Activated CD4-positive, alpha-beta T cell treated with anti-CD3 and anti-CD28 coated beads, Interleukin-2, amount 10 ng/mL, durations not matched to agents 24 days and 14 days (primary cell): ENCODE measurements at places on chromosomes 11 and 22. TPM values are rescaled to one million over a fixed set of nuclear protein-coding genes. Genes with fewer than 3 reads are reported as not detected.

The OR5A1 gene
- not detected in 2 replicates for total RNA-seq

DNA sequence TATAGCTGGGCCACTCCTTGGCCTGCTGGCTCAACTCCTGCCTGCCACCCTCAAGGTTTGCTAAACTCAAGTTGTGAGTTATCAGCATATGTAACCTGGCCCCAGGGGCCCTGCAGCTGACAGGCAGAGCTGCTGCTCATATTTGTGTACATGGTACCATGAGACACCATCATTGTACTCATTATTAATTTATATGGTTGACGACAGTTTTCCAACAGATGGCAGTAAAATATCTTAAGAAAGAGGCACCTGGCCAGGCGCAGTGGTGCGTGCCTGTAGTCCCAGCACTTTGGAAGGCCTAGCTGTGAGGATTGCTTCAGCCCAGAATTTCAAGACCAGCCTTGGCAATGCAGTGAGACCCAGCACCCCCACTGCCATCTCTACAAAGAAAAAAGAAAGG is 11.4 kb upstream of the DENND5A start:
- H3K4me3 ChIP-seq = no peak overlapping the region
- H3K4me1 ChIP-seq = peaks cover 20% of the 10 kb centered on the region
- DNase-seq = no peak
- peaks cover 9% of the 10 kb centered on the region for H3K27me3 ChIP-seq
- H3K36me3 ChIP-seq = peaks cover 5% of the 10 kb centered on the region

GRCh38 chr11:121513807-121514206 is 61.0 kb upstream of the SORL1-AS1 start:
- no peak overlapping the region for H3K27ac ChIP-seq
- no peaks in the 10 kb centered on the region for H3K27me3 ChIP-seq
- H3K4me1 ChIP-seq = peaks cover 42% of the 10 kb centered on the region
- H3K36me3 ChIP-seq = peaks cover 73% of the 10 kb centered on the region
- no peak overlapping the region for H3K4me3 ChIP-seq

The BDNF gene
- total RNA-seq = not detected in 2 replicates

The DSCAML1 gene
- total RNA-seq = 0.02 TPM in 1 of 2 replicates, not detected in the other

GRCh38 chr22:47119181-47119580 is 356.7 kb downstream of the TBC1D22A start:
- H3K4me1 ChIP-seq = no peaks in the 10 kb centered on the region
- DNase-seq = no peak
- no peak overlapping the region for H3K27ac ChIP-seq
- no peak overlapping the region for H3K4me3 ChIP-seq
- peaks cover 2% of the 10 kb centered on the region for H3K36me3 ChIP-seq

The DDI1 gene
- not detected in 2 replicates for total RNA-seq

DNA sequence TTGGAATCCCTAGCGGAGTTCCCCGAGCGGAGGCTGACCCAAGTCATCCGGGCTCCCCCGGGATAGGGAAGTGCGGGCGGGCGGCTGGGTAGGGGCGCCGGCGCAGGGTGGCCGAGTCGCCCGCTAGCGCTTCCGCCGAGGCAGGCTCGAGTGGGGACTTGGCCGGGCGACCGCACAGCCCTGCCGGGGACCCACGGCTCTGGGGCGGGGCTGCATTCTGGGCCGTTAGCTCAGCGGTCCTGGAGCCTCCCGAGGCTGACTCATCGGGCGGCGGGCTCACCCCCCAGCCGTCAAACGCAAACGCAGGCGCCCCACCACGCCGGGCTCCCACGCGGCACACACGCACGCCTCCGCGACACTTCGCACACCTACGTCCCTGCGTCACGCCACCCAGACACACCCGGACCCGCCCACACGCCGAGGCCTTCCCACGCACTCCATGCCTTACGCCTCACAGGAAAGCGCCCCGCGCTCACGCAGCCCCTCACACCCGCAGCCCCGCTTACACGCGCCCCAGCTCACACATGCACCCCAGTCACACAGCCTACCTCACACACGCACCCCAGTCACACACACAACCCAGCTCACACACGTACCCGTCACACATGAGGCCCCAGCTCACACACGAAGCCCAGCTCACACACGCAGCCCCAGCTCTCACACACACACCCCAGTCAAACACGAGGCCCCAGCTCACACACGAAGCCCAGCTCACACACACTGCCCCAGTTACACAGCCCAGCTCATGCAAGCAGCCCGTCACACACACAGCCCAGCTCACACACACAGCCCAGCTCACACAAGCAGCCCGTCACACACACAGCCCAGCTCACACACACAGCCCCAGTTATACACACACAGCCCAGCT is 1.2 kb downstream of the PHLDB1 start:
- DNase-seq = peak; percentile 89
- peak overlapping the region; percentile 76 for H3K4me3 ChIP-seq
- H3K27ac ChIP-seq = peak overlapping the region; percentile 52
- H3K4me1 ChIP-seq = peaks cover 25% of the 10 kb centered on the region
- peaks cover 36% of the 10 kb centered on the region for H3K27me3 ChIP-seq

DNA sequence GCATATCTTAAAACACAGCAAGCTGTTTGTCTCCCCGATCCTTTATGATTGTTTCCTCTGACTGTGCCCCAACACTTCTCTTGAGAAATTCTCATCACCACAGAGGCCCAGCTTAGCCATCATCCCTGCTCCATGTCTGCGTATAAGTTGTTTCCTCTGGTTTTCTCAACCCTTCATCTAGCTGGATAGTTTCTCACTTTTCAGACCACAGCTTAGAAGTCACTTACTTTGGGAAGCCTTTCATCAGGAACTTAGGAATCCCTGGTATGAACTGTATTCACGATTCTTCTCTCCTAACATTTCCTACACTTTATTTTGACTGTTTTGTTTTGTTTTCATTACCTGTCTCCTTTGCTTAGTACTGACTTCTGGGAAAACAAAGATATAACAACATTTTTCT is 295.2 kb downstream of the GUCY1A2 start:
- H3K4me3 ChIP-seq = no peak overlapping the region
- DNase-seq = no peak
- H3K4me1 ChIP-seq = no peaks in the 10 kb centered on the region
- H3K36me3 ChIP-seq = no peaks in the 10 kb centered on the region
- no peaks in the 10 kb centered on the region for H3K27me3 ChIP-seq
- H3K27ac ChIP-seq = no peak overlapping the region

- no peaks in the 10 kb centered on the region for H3K27me3 ChIP-seq
- peaks cover 69% of the 10 kb centered on the region for H3K36me3 ChIP-seq
- peak; percentile 75 for DNase-seq
- peak overlapping the region; percentile 91 for H3K27ac ChIP-seq
- H3K4me1 ChIP-seq = peaks cover 51% of the 10 kb centered on the region
These were observed 720 bp downstream of the PACS1 start for GRCh38 chr11:66070604-66071380.

DNA sequence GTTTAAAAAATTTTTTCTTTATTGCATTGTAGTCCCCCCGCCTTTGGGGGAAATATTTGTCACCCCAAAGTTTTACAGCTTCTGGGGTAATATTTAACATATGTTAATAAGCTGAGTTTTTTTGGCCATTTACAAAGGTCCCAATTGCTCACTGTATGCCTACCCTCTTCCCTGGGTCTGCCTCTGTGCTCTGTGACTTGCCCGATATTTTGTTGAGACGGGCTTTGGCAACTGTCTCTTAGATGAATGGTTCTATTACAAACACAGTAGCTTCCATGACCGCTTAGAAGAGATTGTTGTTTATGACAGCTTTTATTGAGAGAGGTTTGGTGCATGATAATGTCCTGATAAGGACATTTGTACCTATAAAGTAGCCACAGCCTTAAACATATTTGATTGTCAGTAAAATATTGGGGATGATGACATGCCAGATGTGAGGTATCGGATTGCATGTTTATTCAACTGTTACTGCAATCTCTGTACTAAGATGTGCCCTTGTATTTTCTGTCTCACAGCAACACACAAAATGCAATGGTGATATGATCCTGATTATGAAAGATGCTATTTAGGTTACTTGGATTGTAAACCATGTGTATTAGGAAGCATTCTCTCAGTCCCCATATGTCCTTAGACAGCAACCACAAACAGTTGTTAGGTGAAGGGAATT is 103.1 kb downstream of the TEAD1 start:
- H3K27ac ChIP-seq = no peak overlapping the region
- H3K4me1 ChIP-seq = no peaks in the 10 kb centered on the region
- peaks cover 20% of the 10 kb centered on the region for H3K27me3 ChIP-seq
- no peaks in the 10 kb centered on the region for H3K36me3 ChIP-seq

The APOBEC3F gene
- total RNA-seq = 16.9 and 19.8 TPM in 2 replicates

DNA sequence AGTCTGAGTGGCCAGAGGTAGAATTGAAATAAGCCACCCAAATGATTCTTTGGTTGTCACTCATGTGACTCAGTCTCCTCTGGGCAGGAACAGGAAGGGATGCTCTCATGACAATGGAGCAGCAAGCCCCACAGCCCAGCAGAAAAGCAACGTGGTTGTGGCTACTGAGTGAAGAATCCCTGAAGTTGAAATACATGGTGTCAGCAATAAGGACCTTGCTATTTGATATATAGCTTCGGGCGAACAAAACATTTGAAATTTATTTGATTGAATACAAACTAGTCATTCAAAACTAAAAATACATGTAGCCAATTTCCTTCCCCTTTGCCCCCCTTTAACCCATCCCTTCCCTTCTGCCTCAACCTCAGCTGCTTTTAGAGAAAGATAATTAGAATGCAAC is 14.5 kb upstream of the DTX4 start:
- peaks cover 13% of the 10 kb centered on the region for H3K27me3 ChIP-seq
- H3K36me3 ChIP-seq = peaks cover 22% of the 10 kb centered on the region
- H3K4me3 ChIP-seq = no peak overlapping the region
- H3K27ac ChIP-seq = no peak overlapping the region

GRCh38 chr11:129846508-129847335 is 31.1 kb downstream of the TMEM45B start:
- H3K27ac ChIP-seq = peak overlapping the region; percentile 5
- H3K36me3 ChIP-seq = no peaks in the 10 kb centered on the region
- no peak overlapping the region for H3K4me3 ChIP-seq
- peaks cover 7% of the 10 kb centered on the region for H3K27me3 ChIP-seq

GRCh38 chr11:19237813-19238212 is 2.9 kb downstream of the E2F8 start:
- H3K27me3 ChIP-seq = peaks cover 3% of the 10 kb centered on the region
- peaks cover 48% of the 10 kb centered on the region for H3K36me3 ChIP-seq
- DNase-seq = no peak
- peaks cover 29% of the 10 kb centered on the region for H3K4me1 ChIP-seq
- no peak overlapping the region for H3K4me3 ChIP-seq

DNA sequence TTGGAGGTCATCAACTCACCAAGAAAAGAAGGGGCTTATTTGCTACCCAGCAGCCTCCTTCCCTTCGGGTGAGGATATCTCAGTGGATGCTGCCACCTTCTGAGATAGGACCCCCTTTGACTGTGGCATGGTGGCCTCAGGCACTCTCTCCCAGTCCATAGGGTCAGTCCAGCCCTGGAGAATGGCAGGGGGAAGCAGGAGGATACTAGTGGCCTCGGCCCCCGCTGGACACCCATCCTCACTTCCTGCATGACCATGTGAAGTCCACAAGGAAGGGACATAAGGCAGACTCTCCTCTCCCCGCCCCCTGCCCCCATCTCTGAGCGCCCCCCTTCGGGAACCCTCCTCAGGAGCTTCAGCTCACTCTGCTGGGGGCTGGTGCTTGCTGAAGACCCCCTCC is 24.4 kb downstream of the TPBGL start:
- no peak for DNase-seq
- H3K4me3 ChIP-seq = no peak overlapping the region
- no peak overlapping the region for H3K27ac ChIP-seq
- no peaks in the 10 kb centered on the region for H3K27me3 ChIP-seq
- peaks cover 18% of the 10 kb centered on the region for H3K4me1 ChIP-seq

- peaks cover 1% of the 10 kb centered on the region for H3K4me1 ChIP-seq
- no peak overlapping the region for H3K4me3 ChIP-seq
- H3K27me3 ChIP-seq = no peaks in the 10 kb centered on the region
- no peak for DNase-seq
- H3K27ac ChIP-seq = no peak overlapping the region
These were observed 1.4 kb upstream of the VSIG10L2 start for GRCh38 chr11:125944350-125945010.

GRCh38 chr11:77080643-77081210 is 14.0 kb downstream of the CAPN5 start:
- no peak overlapping the region for H3K4me3 ChIP-seq
- no peak overlapping the region for H3K27ac ChIP-seq
- peaks cover 12% of the 10 kb centered on the region for H3K27me3 ChIP-seq
- H3K4me1 ChIP-seq = peaks cover 11% of the 10 kb centered on the region
- DNase-seq = no peak
- no peaks in the 10 kb centered on the region for H3K36me3 ChIP-seq

GRCh38 chr11:6387811-6388599 is 2.3 kb upstream of the SMPD1 start:
- no peaks in the 10 kb centered on the region for H3K27me3 ChIP-seq
- peaks cover 34% of the 10 kb centered on the region for H3K4me1 ChIP-seq
- DNase-seq = no peak
- no peak overlapping the region for H3K27ac ChIP-seq
- H3K36me3 ChIP-seq = peaks cover 10% of the 10 kb centered on the region

The SFI1 gene
- 321 and 352 TPM in 2 replicates for total RNA-seq

GRCh38 chr22:35406443-35406842 is 6.5 kb downstream of the MCM5 start:
- no peaks in the 10 kb centered on the region for H3K27me3 ChIP-seq

The SCN2B gene
- 0.02 and 0.05 TPM in 2 replicates for total RNA-seq

GRCh38 chr11:76700177-76701100 is 29.9 kb upstream of the LRRC32 start:
- no peaks in the 10 kb centered on the region for H3K36me3 ChIP-seq
- H3K4me1 ChIP-seq = peaks cover 5% of the 10 kb centered on the region
- H3K27ac ChIP-seq = peak overlapping the region; percentile 2

GRCh38 chr11:69637941-69638871 is 2.8 kb upstream of the CCND1 start:
- no peak for DNase-seq
- peaks cover 63% of the 10 kb centered on the region for H3K27me3 ChIP-seq
- peaks cover 7% of the 10 kb centered on the region for H3K4me1 ChIP-seq
- no peak overlapping the region for H3K27ac ChIP-seq
- peaks cover 4% of the 10 kb centered on the region for H3K36me3 ChIP-seq

The CDKN1C gene
- 1.8 and 2.0 TPM in 2 replicates for total RNA-seq

- peak; percentile 69 for DNase-seq
- H3K4me3 ChIP-seq = peak overlapping the region; percentile 78
- H3K27me3 ChIP-seq = no peaks in the 10 kb centered on the region
- peak overlapping the region; percentile 85 for H3K27ac ChIP-seq
These were observed 38.5 kb downstream of the BCR start for GRCh38 chr22:23218867-23219251.

The MMP13 gene
- not detected in 2 replicates for total RNA-seq

GRCh38 chr11:33043221-33043830 is 4.0 kb downstream of the TCP11L1 start:
- peaks cover 40% of the 10 kb centered on the region for H3K36me3 ChIP-seq
- no peaks in the 10 kb centered on the region for H3K27me3 ChIP-seq
- DNase-seq = no peak
- H3K4me1 ChIP-seq = peaks cover 21% of the 10 kb centered on the region
- H3K27ac ChIP-seq = peak overlapping the region; percentile 29

- no peaks in the 10 kb centered on the region for H3K27me3 ChIP-seq
- H3K36me3 ChIP-seq = peaks cover 4% of the 10 kb centered on the region
- DNase-seq = peak; percentile 71
- no peak overlapping the region for H3K4me3 ChIP-seq
- no peak overlapping the region for H3K27ac ChIP-seq
- H3K4me1 ChIP-seq = peaks cover 6% of the 10 kb centered on the region
These were observed 37.2 kb downstream of the MUC5B start for GRCh38 chr11:1260023-1260501.

The C11orf21 gene
- total RNA-seq = 2.4 and 2.6 TPM in 2 replicates
